Activated T-helper 2 cell treated with anti-CD3 and anti-CD28 coated beads, Interferon-gamma antibody, Interleukin-2, Interleukin-4, amounts not matched to agents 10 μg/mL and 5 μg/mL and 100 μg/mL, durations not matched to agents 14 hours and 24 hours and 36 hours (primary cell): ENCODE measurements at places on chromosomes 16 and 17. TPM values are rescaled to one million over a fixed set of nuclear protein-coding genes. Genes with fewer than 3 reads are reported as not detected.

The ACLY gene
- total RNA-seq: 223 and 232 TPM in 2 replicates

The G6PC1 gene
- total RNA-seq: not detected in 2 replicates

The PTX4 gene
- total RNA-seq: not detected in 2 replicates

The KRT33B gene
- total RNA-seq: not detected in 2 replicates

The ZFP3 gene
- total RNA-seq: 1.4 and 1.9 TPM in 2 replicates

The ZPBP2 gene
- not detected in 2 replicates for total RNA-seq

The CBX2 gene
- 9.7 and 11.2 TPM in 2 replicates for total RNA-seq

The RABEP1 gene
- 45.8 and 53.2 TPM in 2 replicates for total RNA-seq

The PHOSPHO1 gene
- total RNA-seq: not detected in 2 replicates

DNA sequence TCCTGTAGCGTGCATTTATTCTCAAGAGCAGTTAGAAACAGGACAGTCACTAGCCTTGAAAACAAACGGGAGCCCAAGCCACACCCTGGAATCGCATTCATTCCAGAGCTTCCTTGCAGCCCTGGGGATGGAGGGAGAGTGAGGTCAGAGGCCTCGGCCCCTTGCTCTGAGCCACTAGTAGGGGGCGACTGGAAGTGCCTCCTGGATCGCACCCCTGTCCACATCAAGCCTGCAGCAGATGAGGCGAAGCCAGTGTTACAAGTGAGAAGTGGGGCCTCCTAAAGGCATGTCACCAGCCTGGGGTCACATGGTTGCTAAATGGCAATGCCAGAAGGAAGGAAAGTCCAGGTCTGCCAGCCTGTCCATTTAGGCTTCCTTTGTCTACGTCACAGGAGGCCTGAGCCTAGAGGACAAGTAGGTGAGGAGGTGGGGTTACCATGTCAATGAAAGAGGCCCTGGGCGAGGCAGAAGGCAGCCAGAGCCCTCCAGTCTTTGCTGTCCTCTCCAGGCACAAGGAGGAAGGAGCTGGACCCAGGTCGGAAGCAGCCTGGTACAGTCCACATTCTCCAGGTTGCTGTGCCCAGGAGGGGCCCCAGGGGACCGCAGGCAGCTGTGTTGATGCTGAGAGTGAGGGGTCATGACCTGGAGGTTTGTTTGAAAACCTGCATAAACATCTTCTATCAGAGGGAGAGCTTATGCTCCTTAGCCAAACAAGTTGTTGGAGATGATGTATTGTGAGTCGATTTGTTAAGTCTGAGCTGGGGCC lies 3.0 kb upstream of the RCVRN start:
- no peaks in the 10 kb centered on the region for H3K4me1 ChIP-seq
- no peak for DNase-seq
- no peak overlapping the region for H3K4me3 ChIP-seq
- no peak overlapping the region for H3K27ac ChIP-seq
- no peaks in the 10 kb centered on the region for H3K27me3 ChIP-seq
- no peaks in the 10 kb centered on the region for H3K36me3 ChIP-seq

DNA sequence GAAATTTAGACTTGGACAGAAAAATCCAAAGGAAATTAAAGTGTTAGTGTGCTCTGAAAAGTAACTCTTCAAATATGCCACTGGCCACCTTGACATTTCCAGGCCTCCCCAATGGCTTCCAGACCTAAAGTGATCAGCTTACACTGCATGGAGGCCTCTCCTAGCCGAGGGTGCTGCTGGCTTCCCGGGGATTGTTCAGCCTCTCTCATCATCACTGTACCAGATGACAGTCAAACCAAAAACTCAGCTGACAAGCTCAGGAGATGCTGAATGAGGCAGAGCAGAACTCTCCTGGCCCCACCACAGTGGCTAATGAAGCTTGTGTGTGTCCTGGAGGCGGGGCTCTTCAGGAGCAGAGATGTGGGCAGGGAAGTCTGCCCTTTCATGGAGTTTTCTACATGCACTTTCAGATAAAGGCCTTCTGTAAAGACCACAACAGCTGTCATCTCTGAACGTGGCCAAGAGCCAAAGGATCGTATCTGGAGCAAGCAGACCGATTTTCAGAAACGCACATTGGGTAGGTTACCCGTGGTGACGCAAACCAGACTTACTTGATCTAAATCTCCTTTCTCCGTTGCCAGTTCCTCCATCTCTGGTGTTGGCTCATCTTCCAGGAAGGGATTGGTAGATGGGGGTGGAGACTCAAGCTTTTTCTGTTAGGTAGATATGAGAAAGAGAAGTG lies 113.3 kb downstream of the VPS53 start:
- H3K4me3 ChIP-seq: no peak overlapping the region
- peaks cover 11% of the 10 kb centered on the region for H3K4me1 ChIP-seq
- no peak for DNase-seq
- peaks cover 41% of the 10 kb centered on the region for H3K36me3 ChIP-seq
- no peak overlapping the region for H3K27ac ChIP-seq

GRCh38 chr17:21029036-21029435 lies 13.8 kb downstream of the USP22 start:
- no peaks in the 10 kb centered on the region for H3K27me3 ChIP-seq
- H3K36me3 ChIP-seq: peaks cover 65% of the 10 kb centered on the region
- peak overlapping the region; percentile 65 for H3K27ac ChIP-seq

- H3K27ac ChIP-seq: no peak overlapping the region
- no peaks in the 10 kb centered on the region for H3K4me1 ChIP-seq
- peak; percentile 35 for DNase-seq
- H3K4me3 ChIP-seq: no peak overlapping the region
These were observed 17.4 kb upstream of the C17orf107 start for GRCh38 chr17:4881761-4882555.

DNA sequence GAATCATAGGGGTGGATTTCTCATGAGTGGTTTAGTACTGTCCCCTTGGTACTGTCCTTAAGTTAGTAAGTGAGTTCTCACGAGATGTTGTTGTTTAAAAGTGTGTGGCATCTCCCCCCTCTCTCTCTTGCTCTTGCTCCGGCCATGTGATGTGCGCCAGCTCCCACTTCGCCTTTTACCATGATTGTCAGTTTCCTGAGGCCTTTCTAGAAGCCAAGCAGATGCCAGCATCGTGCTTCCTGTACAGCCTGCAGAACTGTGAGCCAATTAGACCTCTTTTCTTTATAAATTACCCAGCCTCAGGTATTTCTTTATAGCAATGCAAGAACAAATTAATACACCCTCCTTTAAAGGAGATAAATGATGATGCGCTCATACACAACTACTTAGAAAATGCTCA lies 50.1 kb upstream of the NACA2 start:
- H3K36me3 ChIP-seq: no peaks in the 10 kb centered on the region
- no peak overlapping the region for H3K4me3 ChIP-seq
- H3K4me1 ChIP-seq: peaks cover 10% of the 10 kb centered on the region
- no peak for DNase-seq

DNA sequence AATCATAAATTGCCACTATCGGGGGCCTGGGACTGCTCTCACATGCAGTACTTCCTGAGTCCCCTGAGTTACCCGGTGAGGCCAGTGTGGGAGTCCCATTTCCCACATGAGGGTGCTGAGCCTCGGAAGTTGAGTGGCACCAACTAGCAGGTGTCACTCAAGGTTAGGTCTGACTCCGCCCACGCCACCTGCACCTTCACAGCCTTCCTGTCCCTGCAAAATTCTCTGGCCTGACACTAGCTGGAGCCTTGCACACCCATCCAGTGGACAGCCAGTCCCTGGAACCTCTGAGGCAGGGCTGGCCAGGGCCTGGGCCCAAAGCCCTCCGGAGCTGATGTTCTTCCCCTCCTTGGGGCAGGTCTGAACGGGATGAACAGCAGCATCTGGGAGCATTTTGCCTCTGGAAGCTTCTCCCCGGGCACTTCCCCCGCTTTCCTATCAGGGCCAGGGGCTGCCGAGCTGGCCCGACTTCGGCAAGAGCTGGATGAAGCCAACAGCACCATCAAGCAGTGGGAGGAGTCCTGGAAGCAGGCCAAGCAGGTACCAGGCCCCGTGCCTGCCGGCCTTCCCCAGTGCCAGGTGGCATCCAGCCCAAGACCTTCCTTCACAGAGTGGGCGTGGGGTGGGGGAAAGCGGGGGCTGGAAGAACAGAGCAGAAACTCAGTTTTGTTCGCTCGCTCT lies 21.9 kb downstream of the UNC13D start:
- H3K27ac ChIP-seq: peak overlapping the region; percentile 43
- DNase-seq: no peak
- peaks cover 6% of the 10 kb centered on the region for H3K4me1 ChIP-seq

GRCh38 chr17:77631307-77631706 lies 327.2 kb upstream of the TNRC6C start:
- DNase-seq: no peak
- peaks cover 20% of the 10 kb centered on the region for H3K4me1 ChIP-seq
- H3K27ac ChIP-seq: no peak overlapping the region
- H3K36me3 ChIP-seq: no peaks in the 10 kb centered on the region

DNA sequence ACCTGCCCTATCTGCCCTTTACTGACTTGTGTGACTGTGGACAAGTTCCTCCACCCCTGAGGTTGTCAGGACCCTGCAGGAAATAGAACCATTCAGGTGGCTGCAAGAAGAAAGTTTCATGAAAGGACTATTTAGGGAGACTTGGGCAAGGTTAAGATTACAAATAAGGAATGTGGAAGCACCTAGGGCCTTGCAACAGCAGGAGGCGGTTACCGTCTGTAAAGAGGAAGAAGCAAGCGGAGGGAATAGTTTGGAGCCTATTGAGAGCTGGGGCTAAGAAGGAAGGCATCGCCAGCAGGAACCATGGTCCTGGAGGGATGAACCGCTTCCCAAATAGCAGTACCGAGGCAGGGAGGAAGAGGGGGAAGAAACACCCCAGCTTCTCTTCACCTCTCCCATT lies 132.4 kb downstream of the PRKCB start:
- H3K4me1 ChIP-seq: peaks cover 9% of the 10 kb centered on the region
- H3K4me3 ChIP-seq: no peak overlapping the region
- H3K27me3 ChIP-seq: no peaks in the 10 kb centered on the region
- no peak for DNase-seq

DNA sequence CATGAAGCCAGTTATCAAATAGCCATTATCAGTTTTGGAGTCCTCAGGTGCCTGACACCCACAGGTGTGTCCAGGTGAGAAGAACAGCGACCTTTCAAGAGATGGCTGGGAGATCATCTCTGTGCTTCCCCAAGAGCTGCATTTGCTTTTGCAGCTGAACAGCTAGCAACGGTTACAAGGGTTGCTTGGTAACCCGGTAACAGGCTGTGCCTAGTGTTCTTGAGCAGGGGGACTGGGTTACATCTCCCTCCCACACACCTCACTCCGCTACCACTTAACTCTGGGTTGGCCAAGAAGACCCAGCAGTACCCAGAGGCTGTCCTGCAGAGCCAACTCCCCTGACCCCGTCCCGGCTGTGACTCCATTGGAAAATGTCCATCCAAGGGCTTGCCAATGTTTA lies 147.0 kb downstream of the SLC39A11 start:
- no peak overlapping the region for H3K4me3 ChIP-seq
- H3K27me3 ChIP-seq: no peaks in the 10 kb centered on the region
- no peaks in the 10 kb centered on the region for H3K36me3 ChIP-seq
- no peak for DNase-seq
- no peaks in the 10 kb centered on the region for H3K4me1 ChIP-seq

GRCh38 chr17:57945996-57946797 lies 9.0 kb downstream of the CUEDC1 start:
- peak overlapping the region; percentile 31 for H3K4me3 ChIP-seq
- H3K27me3 ChIP-seq: peaks cover 36% of the 10 kb centered on the region
- no peak for DNase-seq
- no peaks in the 10 kb centered on the region for H3K36me3 ChIP-seq
- no peak overlapping the region for H3K27ac ChIP-seq

- no peak overlapping the region for H3K27ac ChIP-seq
- no peaks in the 10 kb centered on the region for H3K27me3 ChIP-seq
- DNase-seq: no peak
These were observed 410.0 kb upstream of the SOX9 start for GRCh38 chr17:71710816-71711215.

GRCh38 chr16:71311553-71312158 lies 22.5 kb upstream of the CMTR2 start:
- H3K4me3 ChIP-seq: no peak overlapping the region
- H3K27me3 ChIP-seq: peaks cover 6% of the 10 kb centered on the region
- no peak for DNase-seq
- H3K36me3 ChIP-seq: no peaks in the 10 kb centered on the region
- no peak overlapping the region for H3K27ac ChIP-seq

GRCh38 chr16:56145369-56145768 lies 45.9 kb upstream of the GNAO1 start:
- H3K27ac ChIP-seq: no peak overlapping the region
- no peak overlapping the region for H3K4me3 ChIP-seq
- H3K36me3 ChIP-seq: no peaks in the 10 kb centered on the region

- H3K36me3 ChIP-seq: peaks cover 43% of the 10 kb centered on the region
- no peak overlapping the region for H3K27ac ChIP-seq
- H3K27me3 ChIP-seq: no peaks in the 10 kb centered on the region
- H3K4me1 ChIP-seq: no peaks in the 10 kb centered on the region
These were observed 2.7 kb downstream of the ELMO3 start for GRCh38 chr16:67201411-67202345.

GRCh38 chr17:32266389-32267301 lies 1.0 kb downstream of the RHBDL3 start:
- peaks cover 77% of the 10 kb centered on the region for H3K27me3 ChIP-seq
- peak overlapping the region; percentile 73 for H3K4me3 ChIP-seq

DNA sequence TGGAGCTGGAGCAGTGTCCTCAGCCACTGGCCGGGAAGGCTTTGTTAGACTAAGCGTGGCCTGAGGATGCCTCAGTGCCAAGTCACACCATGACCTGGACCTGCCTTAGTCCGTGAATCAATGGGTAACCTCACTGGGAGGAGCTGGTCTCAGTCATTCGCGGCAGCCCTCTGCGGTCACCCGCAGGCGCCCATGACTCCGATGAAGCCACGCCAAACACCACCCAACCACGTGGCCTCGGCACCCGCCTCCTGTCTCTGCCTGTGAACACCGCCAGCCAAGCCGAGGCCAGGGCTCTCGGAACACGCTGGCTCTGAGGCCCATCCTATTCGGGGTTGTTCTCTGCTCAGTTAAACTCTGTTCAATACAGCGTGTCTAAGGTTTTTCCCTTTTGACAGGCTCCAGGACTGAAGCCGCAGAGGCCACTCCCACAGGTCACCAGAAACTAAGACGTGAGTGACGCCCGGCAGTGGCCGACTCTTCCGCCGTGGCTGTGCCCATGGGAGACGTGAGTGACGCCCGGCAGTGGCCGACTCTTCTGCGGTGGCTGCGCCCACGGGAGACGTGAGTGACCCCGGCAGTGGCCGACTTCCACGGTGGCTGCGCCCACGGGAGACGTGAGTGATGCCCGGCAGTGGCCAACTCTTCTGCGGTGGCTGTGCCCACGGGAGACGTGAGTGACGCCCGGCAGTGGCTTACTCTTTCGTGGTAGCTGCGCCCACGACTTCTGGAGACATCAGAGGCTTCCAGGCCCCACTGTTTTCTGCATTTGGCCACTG lies 16.8 kb upstream of the PABPN1L start:
- peaks cover 6% of the 10 kb centered on the region for H3K4me1 ChIP-seq
- H3K27ac ChIP-seq: no peak overlapping the region
- H3K27me3 ChIP-seq: no peaks in the 10 kb centered on the region
- no peak for DNase-seq
- no peaks in the 10 kb centered on the region for H3K36me3 ChIP-seq

GRCh38 chr16:81241706-81242105 lies 3.2 kb downstream of the BCO1 start:
- no peak for DNase-seq
- peaks cover 5% of the 10 kb centered on the region for H3K27me3 ChIP-seq
- no peak overlapping the region for H3K27ac ChIP-seq
- no peak overlapping the region for H3K4me3 ChIP-seq
- H3K36me3 ChIP-seq: no peaks in the 10 kb centered on the region

GRCh38 chr17:70881093-70881492 lies 711.8 kb downstream of the KCNJ2 start:
- H3K4me3 ChIP-seq: no peak overlapping the region
- no peaks in the 10 kb centered on the region for H3K36me3 ChIP-seq
- no peaks in the 10 kb centered on the region for H3K4me1 ChIP-seq
- DNase-seq: no peak
- no peaks in the 10 kb centered on the region for H3K27me3 ChIP-seq

- no peaks in the 10 kb centered on the region for H3K27me3 ChIP-seq
- no peak overlapping the region for H3K4me3 ChIP-seq
- DNase-seq: no peak
- peaks cover 8% of the 10 kb centered on the region for H3K36me3 ChIP-seq
These were observed 35.4 kb downstream of the ARSG start for GRCh38 chr17:68326681-68327080.
